ENCODE measurements at places on chromosomes 4 and X.

- no peak for DNase-seq
These were observed 34.1 kb upstream of the NAA11 start for GRCh38 chr4:79360006-79360405.

- peak; percentile 53 for DNase-seq
These were observed 69.7 kb downstream of the KLHL8 start for GRCh38 chr4:87150498-87151261.

DNA sequence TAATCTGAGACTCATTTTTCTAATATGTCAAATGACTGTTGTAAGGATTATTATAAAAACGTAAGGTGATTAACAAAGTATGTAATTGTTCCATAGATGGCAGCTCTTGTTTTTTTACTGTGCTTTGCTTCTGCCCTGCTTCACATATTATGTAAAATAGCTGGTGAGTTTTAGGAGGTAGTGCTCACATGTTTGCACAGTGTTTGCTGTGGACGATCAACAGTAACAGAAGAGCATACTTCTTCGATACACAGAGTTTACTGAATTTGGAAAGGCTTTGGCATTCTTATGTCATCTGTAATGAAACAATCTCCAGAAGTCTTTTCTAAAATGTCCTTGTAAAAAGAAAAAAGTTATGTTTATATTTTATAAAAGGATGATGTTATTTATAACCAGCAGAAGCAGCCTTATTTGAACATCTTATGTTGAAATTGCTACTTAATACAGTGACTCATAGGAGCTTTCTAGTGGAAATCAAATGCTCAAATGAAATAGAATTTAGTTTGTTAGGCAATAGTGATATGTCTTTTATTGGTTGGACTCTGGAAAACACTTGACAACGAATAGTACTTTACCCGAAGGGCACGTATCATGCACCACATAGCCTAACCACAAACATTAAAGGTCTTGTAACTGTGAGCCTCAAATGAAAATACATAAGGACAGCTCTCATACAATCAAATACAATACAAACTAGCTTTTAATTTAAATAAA, 1.9 kb upstream of the MTTP start:
- no peak for DNase-seq

DNA sequence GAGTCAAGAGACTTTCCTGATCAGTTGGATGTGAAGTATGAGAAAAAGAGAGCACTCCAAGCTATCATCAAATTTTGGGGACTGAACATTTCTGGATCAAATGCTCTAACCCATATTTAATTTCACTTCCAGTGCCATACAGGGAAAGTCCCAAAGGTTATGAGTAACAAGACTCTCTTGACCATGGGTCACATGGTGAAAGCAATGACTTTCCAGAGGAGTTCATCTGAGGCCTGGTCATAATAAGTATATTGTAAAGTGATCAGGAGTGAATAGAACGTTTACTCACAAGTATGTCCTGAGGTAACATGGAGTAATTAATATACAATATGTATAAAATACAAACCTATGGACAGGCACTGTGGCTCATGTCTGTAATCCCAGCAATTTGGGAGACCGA, 40.7 kb upstream of the ARMCX5 start:
- DNase-seq, result no peak

DNA sequence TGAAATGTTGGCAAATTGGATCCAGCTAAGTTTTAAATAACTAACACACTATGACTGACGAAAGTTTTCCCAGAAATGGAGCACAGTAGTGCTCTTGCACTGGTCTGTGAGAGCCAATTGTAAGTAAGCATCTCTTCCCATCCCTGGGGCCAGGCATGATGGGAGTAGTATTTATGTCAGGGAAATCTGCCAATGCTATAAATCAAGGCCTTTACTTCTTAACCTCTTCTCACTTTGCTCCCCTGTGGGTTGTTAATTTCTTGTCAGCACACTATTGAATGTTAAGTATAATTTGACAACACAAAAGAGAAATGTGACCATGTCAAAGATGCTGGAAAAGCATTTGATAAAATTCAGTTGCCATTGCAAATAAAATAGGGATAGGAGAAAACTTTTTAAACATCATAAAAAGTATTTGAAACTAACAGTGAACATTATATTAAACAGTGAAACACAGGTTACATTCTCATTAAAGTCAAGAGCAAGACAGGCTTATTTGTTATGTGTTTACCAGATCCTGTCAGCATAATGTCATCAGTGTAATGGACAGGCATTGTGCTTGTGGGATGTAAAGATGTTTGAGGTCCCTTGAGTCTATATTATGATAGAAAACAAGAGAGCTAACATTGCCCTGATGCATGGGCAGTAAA, 5.0 kb downstream of the F8A1 start:
- peak; percentile 17 for DNase-seq

DNA sequence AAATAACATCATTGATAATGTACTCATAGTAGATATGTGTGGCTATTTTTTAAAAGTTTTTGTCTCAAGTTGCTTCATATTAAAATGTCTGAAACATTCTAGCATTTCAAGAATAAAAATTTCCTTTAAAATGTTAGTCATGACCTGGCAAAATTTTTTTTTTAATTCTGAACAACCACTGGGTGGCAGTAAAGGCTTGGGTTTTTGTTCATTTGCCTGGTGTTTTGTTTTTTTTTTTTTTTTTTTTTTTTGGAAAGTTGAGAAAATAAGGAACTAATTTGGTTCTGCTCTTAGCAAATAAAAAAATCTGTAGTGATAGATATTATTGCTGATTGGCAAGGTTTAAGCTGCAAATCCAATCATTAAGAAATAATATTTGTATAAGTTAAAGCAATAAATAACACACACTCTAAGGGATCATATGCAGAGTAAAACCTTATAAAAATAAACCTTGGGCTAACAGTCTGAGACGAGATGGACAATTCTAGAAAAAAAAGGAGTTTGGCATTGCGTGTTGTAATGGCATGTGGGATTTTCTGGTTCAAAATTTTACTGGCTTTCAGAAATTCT, 81.4 kb downstream of the CEP44 start:
- no peak for DNase-seq

DNA sequence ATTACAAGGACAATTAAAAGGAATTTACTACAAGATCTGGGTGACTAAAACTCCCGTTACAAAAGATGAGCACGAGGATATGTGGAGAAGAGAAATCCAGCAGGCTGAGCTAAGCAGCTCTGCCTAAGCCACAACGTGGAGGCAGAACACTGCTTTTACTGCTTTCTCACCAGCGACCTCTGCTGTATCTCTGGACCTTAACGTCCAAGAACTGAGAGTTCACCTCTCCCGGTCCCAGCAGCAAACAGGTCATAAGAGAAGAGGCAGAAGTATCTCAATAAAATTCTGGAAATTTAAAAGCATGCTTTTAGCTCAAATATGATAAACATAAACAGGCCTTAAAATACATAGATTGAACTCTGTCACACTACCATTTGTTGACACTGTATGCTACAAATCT, 81.0 kb downstream of the ADGRA3 start:
- DNase-seq, result no peak

DNA sequence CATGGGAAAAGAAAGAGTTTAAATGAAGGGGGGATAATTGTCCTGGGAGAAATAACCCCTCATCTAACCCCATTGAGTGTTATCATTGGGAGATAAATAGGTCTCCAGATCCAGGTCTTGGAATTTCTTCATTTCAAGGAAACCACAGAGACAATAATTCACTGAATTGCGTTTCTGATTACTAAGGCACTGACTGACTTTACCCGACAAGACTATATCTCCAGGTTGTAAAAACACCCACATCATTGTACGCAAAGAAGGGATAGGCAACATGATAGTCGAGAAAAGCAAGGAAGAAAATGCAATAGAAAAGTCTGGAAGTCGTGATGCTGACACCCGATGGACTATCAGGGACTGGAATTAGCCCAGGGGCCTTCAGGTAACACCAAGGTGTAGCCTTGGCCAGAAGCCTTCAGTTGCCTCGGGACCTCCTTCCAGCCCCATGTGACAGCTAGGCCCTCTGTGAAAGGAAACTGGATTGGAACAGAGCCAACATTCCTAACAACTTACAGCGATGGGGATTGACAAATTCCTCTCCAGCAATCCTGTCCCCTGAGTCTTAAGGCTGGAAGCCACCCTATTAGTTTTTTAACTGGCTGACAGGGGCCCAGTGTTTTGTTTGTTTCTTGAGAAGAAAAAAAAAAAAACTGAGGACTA, 46.5 kb upstream of the RAB9B start:
- DNase-seq, result no peak

- no peak for DNase-seq
These were observed 89.5 kb downstream of the TASL start for GRCh38 chrX:30488092-30488491.

- no peak for DNase-seq
These were observed 60.4 kb downstream of the EFNB1 start for GRCh38 chrX:68889249-68889648.

DNA sequence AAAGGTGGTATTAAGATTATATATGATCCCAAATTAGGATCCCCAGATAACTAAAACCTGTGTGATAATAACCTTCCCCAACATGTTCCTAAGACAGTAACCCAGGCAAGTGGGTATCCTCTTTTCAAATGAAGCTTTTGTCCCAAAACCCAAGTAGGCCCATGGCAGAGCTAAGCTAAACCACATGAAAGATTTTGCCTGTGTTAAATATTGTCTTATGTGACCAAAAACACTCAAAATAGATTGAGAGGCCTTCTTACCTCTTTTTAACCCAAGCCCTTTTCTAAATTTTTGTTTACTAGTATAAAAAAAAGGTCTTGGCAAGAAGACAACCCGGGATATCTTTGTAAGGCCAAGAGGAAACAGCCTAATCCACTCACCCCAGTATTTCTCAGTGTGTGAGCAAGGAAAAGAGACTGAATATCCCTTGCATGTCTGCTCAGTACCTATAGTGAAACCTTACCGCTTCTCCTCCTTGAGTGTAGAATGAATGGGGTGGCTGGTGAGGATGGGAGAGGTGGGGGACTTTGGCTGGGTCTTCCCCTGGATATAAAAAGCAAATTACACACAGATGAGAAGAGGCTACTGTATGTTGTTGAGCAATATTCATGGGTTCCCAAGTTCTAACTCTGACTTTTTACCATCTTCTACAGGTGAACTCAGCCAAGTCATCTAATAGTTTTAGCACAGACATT, 188.8 kb upstream of the BMP3 start:
- DNase-seq, result no peak

GRCh38 chr4:167452922-167453430, 218.7 kb upstream of the SPOCK3 start:
- DNase-seq, result no peak

DNA sequence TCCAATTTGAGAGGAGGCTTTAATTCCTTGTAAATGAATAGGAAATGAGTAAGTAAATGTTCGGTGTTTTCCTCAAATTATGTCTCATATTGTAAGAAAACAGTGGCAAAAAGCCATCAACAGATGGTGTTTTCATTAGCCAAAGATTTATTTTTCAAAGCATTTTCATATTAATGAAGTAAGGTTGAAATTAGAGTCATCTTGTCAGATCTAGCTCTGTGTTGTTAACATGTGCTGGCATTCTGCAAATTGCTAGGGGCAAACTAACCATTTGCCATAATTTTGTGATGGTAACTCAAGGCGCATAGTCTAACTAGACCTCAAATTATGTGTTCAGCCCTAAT, 24.7 kb downstream of the MID2 start:
- DNase-seq, result no peak

All from NCI-H187 (cell line).